Stimulated activated CD4-positive, alpha-beta T cell treated with anti-CD3 and anti-CD28 coated beads, Interleukin-15, amount 100 ng/mL, for 1 hour (primary cell): ENCODE measurements at places on chromosomes 7 and 10.

DNA sequence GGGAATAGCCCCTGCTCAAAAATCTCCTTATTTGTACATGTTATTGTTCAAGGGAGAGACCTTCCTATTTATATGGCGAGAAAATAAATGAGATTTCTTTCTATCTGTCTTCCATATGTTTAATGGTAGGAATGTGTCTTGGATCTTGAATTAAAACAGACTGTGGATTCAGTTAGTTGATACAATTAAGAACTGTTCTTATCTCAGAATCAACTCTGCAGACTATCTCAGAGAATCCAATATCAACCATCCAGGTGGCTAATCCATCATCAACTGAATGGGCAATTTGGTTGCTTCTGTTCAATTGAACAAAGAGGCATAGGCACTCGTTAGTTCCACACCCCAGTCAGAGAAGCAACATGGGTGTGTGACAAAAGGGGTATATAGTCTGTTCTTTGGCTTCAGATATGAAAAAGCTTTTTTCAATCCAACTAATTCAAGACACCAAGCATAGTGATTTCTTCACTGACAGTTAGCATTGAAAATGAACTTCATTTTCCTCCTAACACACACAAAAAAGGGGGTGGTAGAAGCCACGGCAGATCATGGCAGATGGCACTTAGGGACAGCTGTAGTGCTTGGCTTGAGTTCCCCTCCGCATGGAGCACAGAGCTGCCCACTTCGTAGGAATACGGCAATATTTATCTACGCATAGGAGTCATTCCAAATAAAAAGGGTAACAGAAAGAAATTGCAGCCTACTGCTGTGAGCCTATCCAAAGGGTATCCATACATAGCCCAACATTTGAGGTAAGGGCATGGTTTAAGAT is 135.9 kb downstream of the KIAA1217 start:
- DNase-seq, result no peak

- no peak for DNase-seq
Observed at GRCh38 chr10:3886191-3886590, 101.2 kb upstream of the KLF6 start.

DNA sequence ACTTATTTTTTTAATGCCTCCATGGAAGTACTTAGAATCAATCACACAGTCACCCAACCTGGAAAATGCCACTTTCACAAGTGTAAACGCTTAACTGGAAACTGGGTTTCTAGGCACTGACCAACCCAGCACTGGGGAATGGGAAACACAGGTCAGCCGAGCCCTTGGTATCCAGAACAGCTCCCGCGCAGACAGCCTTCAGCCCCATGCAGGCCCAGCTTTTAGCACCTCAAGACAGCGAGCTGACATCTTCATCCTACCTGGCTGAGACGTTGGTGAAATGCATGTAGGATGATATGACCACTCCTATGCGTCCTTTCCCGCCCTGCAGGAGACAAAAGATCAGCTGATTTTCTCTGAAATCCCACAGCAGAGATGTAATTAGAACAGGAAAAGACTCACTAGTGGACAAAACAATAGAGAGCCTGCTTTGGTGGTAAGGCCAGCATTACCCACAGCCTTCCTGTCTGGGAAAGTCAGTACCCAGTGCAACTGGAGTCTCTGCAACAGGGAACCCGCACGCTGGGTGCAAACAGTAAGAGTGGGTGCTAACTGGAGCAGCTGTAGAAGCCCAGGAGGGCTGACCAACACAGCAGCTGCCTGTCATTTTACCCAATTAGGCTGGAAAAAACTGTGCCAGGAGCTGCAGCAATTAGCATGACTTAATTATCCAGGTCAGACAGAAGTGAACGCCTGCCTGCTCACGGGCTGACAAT is 153.7 kb downstream of the TNS3 start:
- no peak for DNase-seq

DNA sequence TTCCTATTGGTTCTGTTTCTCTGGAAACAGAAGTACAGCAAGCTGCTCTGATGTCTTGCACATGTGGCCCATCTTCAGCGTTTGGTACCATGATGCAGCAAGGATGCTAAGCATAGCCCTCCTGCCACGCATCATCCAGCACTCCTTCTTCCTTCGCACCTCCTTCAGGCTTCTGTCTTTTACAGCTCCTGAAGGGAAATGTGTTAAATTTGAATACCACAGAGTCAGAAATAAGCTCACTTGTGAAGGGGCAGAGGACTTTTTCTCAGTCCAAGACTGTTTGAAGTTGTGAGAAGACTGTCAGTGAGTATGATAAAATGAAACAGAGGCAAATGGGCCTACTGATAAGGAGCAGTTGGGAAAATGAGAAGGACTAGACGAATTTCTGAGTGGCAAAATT is 20.7 kb downstream of the TSPAN13 start:
- no peak for DNase-seq

DNA sequence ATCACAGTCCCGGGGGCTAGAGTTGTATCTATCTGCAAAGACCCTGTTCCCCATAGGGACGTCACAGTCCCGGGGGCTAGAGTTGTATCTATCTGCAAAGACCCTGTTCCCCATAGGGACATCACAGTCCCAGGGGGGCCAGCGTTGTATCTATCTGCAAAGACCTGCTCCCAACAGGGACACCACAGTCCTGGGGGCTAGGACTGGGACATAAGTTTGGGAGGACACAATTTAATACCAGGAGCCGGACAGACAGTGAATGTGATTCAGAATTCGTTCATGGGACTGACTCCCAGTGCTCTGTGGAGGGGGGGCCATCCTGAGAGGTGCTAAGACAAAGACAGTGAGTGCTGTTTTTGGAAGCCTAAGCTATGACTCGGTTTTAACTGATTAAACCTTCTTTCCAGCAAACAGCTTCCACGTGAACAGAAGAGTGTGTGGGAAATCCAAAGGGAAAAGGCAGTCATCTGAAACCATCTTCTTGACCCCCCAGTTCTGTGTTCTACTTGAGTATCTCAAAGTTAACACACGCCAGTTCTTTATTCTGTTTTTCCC is 153.0 kb downstream of the DIP2C start:
- DNase-seq, result no peak

DNA sequence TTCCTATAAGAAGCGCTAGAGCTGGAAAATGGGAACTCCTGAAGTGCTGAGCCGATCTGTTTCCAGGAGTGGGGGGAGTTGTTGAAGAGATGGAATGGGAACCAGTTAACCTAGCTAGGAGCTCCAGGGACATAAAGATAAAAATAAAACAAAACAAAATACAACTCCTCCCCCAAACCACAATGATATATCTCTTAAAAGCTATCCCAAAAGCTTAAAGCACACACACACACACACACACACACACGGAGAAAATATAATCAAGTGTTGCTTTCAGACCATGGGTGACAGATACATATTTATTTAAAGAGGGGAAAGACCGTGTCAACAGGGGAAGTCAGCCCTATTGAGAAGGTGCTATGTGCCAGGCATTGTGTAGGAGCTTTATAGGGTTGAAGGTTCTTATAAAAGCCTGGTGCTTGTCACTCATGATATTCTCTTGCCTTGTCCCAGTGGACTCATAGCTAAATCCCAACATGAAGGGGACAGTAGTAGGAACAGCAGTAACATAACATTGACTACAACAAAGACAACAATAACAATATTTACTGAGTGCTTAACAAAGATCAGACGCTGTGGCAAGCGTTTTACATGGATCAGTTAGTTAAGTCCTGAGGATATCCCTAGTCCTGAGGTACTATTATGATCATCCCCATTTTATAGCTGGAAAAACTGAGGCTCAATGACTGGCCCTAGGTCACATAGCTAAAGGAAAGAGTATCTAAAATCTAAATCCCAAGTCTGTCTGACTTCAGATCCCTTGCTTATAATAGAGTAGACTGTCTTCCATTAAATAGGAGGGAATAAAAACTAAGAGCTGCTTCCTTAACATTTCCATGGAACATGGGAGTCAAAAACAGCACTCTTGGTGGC is 115.5 kb downstream of the SPAG6 start:
- no peak for DNase-seq
